ENCODE measurements at places on chromosomes 3 and 15. TPM values are rescaled to one million over a fixed set of nuclear protein-coding genes. Genes with fewer than 3 reads are reported as not detected.
A peak's percentile ranks its signal among the peaks of the same experiment; 100 is the strongest.

ANKUB1 gene
- total RNA-seq = not detected

TMIE gene
- 0.26 TPM for total RNA-seq

GRCh38 chr15:61564785-61565184 is 335.7 kb upstream of the RORA start:
- peaks cover 15% of the 10 kb centered on the region for H3K27me3 ChIP-seq
- no peaks in the 10 kb centered on the region for H3K36me3 ChIP-seq
- no peak overlapping the region for H3K27ac ChIP-seq
- H3K4me1 ChIP-seq = no peaks in the 10 kb centered on the region

DNA sequence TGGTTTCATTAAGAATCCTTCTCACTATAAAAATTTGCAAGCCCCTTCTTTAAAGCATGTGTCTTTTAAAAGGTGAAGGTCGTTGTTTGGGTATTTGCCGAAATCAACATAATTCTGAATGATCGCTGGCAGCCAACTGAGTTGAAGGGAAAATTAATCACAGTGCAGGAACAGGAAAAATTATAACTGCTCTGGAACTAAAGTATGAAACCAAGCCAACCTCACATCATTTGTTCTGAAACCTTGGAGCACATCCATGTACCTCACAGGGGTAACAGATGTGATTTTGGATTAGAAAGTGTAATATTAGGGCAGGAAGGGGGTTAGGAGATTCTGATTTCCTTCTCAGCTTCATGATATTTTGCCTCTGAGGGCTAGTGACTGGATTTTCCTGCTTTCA is 52.2 kb upstream of the PTX3 start:
- DNase-seq = no peak
- no peak overlapping the region for H3K27ac ChIP-seq
- no peaks in the 10 kb centered on the region for H3K36me3 ChIP-seq
- H3K4me1 ChIP-seq = peaks cover 6% of the 10 kb centered on the region
- H3K27me3 ChIP-seq = no peaks in the 10 kb centered on the region
- no peak overlapping the region for H3K4me3 ChIP-seq

GRCh38 chr3:44065311-44066094 is 176.2 kb upstream of the TOPAZ1 start:
- no peaks in the 10 kb centered on the region for H3K27me3 ChIP-seq
- no peak overlapping the region for H3K4me3 ChIP-seq
- no peak overlapping the region for H3K27ac ChIP-seq
- peak; percentile 96 for DNase-seq
- H3K36me3 ChIP-seq = no peaks in the 10 kb centered on the region

FAM3D gene
- total RNA-seq = not detected

GRCh38 chr15:70920981-70921696 is 28.5 kb downstream of the LRRC49 start:
- peaks cover 6% of the 10 kb centered on the region for H3K36me3 ChIP-seq
- no peaks in the 10 kb centered on the region for H3K27me3 ChIP-seq
- no peak for DNase-seq

GRCh38 chr3:107710851-107711250 is 188.1 kb downstream of the BBX start:
- peaks cover 31% of the 10 kb centered on the region for H3K36me3 ChIP-seq
- no peaks in the 10 kb centered on the region for H3K27me3 ChIP-seq
- no peak overlapping the region for H3K4me3 ChIP-seq
- DNase-seq = peak; percentile 66
- H3K4me1 ChIP-seq = peaks cover 12% of the 10 kb centered on the region

TTLL13 gene
- total RNA-seq = not detected

DNA sequence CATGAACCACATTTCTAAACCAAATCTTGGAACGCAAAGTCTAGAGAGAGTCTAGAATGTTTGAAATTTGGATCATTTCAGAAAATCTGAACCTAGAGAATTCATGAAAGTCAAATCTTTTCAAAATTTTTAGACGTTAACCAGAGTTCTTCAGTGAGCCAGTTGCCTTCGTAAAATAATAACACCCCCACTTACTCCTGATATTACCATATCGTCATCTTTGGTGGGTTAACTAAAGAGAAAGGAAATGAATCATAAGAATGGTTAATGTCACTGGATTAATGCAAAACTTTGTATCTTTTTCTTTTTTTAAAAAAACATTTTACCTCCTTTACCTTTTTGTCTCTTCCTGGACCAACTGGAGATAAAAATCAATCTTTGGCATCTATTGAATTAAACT is 1.2 kb upstream of the ZBED2 start:
- no peak overlapping the region for H3K4me3 ChIP-seq
- DNase-seq = no peak
- H3K4me1 ChIP-seq = peaks cover 54% of the 10 kb centered on the region
- no peaks in the 10 kb centered on the region for H3K36me3 ChIP-seq
- H3K27ac ChIP-seq = no peak overlapping the region

IL17RC gene
- total RNA-seq = 25.7 TPM

DNA sequence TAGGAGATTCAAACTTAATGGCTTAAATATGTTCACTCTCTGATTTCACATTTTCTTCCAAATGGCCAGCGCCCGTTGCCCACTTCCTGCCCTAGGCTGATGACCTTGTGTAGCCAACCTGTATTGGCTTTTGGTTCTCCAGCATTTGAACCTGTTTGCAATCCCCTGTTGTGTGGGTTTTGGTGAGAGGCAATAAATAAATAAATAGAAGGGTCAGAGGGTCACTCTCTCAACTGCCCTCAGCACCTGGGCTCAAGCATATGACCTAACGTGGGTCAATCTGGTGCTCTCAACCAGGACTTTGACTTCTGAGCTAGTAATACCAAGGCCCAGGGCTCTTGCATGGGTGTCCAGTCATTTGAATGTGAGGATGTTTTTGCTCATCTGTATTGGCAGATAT is 1.8 kb upstream of the SRP14 start:
- peaks cover 16% of the 10 kb centered on the region for H3K4me1 ChIP-seq
- no peaks in the 10 kb centered on the region for H3K27me3 ChIP-seq
- DNase-seq = no peak

CHST2 gene
- 2.3 TPM for total RNA-seq

TRAT1 gene
- not detected for total RNA-seq

CAV3 gene
- not detected for total RNA-seq

DNA sequence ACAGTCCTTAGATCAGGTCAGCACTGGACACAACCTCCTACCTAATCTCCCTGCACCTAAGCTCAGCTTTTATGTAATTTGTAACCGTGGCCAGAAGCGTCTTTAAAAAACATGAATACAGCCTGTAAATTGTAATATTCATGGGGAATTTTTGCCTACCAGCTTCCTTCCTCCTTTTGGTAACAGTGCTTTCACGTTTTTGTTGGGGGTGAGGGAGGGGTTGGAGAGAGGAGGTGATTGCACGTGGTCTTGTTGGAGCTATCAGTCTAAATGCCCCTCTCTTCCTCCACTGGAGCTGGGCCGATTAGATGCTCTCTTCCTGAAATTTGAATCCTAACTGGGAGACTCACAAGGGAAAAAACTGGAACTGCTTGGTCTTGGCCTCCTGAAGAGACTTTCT is 35.1 kb upstream of the SCN5A start:
- H3K4me1 ChIP-seq = no peaks in the 10 kb centered on the region
- DNase-seq = no peak
- no peak overlapping the region for H3K4me3 ChIP-seq
- H3K27ac ChIP-seq = no peak overlapping the region
- H3K36me3 ChIP-seq = no peaks in the 10 kb centered on the region

FRG2C gene
- total RNA-seq = not detected

DNA sequence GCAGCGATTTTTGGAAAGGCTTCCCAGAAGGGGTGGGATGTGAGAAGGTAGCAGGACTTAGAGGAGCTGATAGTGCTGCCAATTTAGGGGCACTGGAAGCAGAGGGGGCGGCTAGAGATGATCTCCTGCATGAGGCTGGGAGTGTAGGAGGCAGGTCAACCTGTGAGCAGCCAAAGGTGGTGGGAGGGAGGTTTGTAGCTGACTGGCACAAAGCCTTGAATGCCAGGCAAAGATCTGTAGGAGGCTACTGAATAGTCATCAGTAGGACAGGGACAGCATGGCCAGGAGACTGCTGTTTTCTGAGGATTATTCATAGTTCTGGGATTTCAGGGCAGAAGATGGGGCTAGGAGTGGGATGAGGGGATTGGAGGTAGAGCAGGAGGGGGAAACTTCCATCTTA is 2.2 kb downstream of the SCAMP5 start:
- no peak for DNase-seq
- H3K4me1 ChIP-seq = peaks cover 11% of the 10 kb centered on the region
- H3K36me3 ChIP-seq = no peaks in the 10 kb centered on the region
- peaks cover 59% of the 10 kb centered on the region for H3K27me3 ChIP-seq
- H3K4me3 ChIP-seq = no peak overlapping the region
- H3K27ac ChIP-seq = no peak overlapping the region

DNA sequence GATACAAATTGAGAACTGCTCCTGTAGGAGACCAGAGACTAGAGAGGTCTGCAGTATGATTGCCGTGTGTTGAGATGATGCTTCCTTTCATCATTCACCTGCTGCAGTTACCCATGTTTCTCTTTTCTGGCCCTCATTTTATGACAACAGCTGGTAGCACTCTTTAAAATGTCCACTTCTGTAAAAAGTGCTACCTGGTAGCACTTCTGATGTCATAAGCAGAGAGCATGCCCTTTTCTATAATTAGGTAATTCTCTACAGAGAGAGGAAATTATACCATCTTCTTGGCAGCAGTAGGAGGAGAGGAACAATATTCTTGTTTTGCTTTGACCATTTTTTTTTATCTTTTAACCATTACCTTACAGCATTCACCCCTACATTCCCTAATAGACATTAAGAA is 123.8 kb downstream of the PPM1L start:
- DNase-seq = no peak
- H3K4me1 ChIP-seq = no peaks in the 10 kb centered on the region
- H3K36me3 ChIP-seq = no peaks in the 10 kb centered on the region
- H3K27ac ChIP-seq = no peak overlapping the region

TLR9 gene
- not detected for total RNA-seq

DNA sequence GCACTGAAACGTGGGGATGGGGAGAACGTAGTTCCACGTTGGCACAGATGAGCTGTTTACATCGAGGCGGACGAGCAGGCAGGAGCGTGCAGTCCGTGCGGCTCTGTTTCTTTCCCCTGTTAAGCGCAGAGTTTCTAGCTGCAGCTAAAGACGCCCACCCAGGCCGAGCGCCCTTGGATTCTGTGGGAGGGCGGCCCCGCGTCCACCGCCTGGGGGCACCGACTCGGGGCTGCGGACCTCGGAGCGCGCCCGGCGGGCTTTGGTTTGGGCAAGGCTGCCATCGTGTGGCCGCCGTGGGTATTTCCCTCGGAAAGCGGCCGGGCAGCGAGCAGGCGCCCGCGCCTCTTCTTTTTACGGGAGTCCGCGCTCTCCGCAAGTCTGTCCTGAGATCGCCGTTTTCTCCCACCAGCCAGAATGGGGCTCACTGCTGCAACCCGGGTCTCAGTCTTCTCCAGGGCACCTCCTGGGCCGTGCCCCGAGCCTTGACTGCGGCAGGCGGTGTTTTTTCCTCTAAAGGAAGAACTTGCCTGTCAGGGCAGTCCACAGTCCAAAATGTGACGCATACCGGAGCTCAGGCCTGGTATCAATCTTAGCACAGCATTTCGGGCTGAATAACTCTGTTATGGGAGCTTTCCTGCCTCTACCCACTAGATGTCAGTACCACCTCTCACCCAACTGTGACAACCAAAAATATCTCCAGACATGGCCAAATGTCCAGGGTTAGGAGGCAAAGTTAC is 219.9 kb upstream of the IGF1R start:
- H3K4me3 ChIP-seq = peak overlapping the region; percentile 69
- H3K4me1 ChIP-seq = peaks cover 8% of the 10 kb centered on the region
- DNase-seq = peak; percentile 59
- peaks cover 15% of the 10 kb centered on the region for H3K27me3 ChIP-seq
- H3K36me3 ChIP-seq = peaks cover 5% of the 10 kb centered on the region

DNA sequence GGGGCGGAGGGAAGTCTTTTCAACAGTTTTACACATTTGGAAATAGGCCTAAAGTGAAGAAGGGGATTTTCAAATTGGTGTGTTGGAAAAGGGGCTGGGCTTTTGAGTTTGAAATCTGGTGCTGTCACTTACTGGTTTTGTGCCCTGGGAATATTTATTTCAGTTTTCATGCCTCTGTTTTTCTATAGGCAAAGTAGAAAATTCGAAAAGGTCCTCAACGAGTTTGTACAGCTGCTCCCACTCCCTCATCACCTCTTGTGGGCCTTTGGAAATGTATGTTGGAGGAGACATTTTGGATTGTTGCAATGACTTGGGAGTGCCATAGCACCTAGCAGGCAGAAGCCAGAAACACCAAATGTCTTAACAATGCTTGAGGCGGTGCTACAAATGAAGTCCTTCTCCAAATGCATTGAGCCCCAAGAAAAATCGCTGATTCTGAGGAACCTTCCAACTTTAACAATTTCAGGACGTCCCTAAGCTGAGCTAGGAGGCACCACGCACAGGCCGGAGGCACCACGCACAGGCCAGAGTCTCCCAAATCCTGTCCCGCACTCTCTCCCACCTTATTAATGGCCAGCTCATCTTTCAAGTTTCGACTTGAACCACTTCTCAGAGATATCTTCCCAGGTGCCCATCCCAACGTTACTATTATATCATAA is 639 bp upstream of the POLR2M start:
- no peak for DNase-seq
- H3K4me1 ChIP-seq = peaks cover 30% of the 10 kb centered on the region
- H3K36me3 ChIP-seq = peaks cover 21% of the 10 kb centered on the region
- H3K27me3 ChIP-seq = no peaks in the 10 kb centered on the region
- H3K27ac ChIP-seq = peak overlapping the region; percentile 63
- H3K4me3 ChIP-seq = peak overlapping the region; percentile 79

DNA sequence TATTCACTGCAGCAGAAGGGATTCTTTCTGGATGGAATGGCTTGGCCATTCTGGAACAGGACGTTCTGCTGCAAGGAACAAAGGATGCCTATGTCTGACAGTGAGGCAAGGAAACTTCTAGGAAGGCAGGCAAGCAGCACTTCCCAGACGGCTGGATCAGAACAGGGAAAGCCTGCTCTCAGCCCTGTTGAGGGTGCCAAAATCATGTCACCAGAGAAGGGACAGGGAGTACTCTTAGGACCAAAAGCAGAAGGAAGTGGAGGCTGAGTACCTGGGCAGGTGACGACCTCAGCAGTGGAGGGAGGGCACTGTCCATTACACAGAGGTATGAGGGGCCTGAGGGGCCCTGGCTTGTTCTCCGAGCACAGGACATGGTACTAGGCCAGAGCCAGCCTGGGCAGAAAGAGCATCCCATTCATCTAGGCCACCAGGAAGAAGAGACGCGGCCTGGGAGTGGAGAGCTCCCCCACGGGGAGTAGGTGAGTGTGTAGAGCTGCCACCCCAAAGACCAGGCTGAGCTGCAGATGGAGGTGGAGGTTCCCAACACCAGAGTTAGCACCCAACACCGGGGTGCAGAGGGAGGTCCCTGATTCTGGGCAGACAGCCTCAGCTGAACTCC is 9.6 kb downstream of the KLF15 start:
- no peaks in the 10 kb centered on the region for H3K36me3 ChIP-seq
- H3K27ac ChIP-seq = no peak overlapping the region
- no peak for DNase-seq
- no peaks in the 10 kb centered on the region for H3K27me3 ChIP-seq
- no peak overlapping the region for H3K4me3 ChIP-seq

BBS4 gene
- 17.3 TPM for total RNA-seq

- H3K4me3 ChIP-seq = no peak overlapping the region
- H3K4me1 ChIP-seq = no peaks in the 10 kb centered on the region
- no peak overlapping the region for H3K27ac ChIP-seq
- H3K27me3 ChIP-seq = no peaks in the 10 kb centered on the region
Measured at GRCh38 chr3:106552351-106553043, 683.7 kb upstream of the CBLB start.
